ENCODE measurements at places on chromosomes 1 and 21.

- no peak for DNase-seq
Observed at GRCh38 chr1:164466001-164466421, 93.0 kb upstream of the PBX1 start.

DNA sequence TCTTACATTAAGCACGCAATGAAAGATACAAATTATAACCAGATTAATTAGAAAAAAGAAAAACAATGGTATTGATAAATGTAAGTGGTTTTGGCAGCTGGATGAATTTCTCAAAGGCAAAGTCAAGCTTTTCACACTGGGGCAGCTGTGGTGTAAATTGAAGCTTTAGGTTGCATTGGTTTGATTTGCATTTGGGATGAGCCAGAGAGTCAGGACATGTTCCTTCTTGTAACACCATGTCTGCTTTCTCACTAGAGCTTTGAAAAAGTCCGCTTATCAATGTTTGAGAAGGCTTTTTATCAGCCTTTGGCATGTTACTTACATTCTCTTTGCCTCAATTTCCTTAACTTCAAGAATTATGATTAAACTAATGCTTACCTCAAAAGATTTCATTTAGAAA is 173.9 kb downstream of the GPATCH2 start:
- DNase-seq, result no peak

- DNase-seq, result no peak
Observed at GRCh38 chr21:26127918-26128317, 42.7 kb downstream of the APP start.

GRCh38 chr1:31699341-31699891 is 4.4 kb downstream of the COL16A1 start:
- DNase-seq, result peak; percentile 32

DNA sequence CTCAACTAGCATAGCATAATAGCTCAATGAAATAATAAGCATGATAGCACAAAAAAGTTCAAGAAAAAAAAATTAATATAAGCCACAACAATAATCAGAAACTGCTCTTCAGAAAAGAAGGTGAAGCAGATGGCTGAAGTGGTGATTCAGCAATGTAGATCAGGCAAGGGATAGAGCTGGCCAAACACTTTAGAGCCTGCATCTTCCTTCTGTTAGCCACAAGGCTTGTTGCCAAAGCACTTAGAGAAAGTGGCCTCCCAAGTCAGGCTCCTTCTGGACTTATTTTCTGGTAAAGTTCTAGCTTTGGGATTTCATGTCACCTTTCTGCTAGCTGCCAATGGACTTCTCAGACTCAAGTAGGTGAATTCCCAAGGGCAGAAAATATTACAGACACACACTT is 60.3 kb upstream of the C1orf87 start:
- DNase-seq, result no peak

GRCh38 chr1:180521474-180522212 is 19.3 kb upstream of the ACBD6 start:
- no peak for DNase-seq

DNA sequence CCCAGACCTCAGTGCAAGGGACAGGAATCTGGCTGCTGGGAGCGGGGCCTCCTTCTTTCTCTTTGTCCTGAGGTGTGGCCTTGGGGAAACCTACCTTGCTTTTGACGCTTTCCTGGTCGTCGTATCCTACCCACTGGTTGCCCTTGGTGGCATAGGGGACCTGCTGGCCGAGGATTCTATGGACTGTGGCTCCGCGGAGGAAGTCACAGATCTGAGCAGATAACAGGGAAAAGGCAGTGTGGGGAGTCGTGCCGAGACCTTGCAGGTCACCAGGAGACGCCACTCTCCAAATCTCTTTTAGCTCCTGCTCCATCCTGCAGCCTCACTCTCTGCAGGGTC is 4.0 kb upstream of the MYBPH start:
- DNase-seq, result no peak

DNA sequence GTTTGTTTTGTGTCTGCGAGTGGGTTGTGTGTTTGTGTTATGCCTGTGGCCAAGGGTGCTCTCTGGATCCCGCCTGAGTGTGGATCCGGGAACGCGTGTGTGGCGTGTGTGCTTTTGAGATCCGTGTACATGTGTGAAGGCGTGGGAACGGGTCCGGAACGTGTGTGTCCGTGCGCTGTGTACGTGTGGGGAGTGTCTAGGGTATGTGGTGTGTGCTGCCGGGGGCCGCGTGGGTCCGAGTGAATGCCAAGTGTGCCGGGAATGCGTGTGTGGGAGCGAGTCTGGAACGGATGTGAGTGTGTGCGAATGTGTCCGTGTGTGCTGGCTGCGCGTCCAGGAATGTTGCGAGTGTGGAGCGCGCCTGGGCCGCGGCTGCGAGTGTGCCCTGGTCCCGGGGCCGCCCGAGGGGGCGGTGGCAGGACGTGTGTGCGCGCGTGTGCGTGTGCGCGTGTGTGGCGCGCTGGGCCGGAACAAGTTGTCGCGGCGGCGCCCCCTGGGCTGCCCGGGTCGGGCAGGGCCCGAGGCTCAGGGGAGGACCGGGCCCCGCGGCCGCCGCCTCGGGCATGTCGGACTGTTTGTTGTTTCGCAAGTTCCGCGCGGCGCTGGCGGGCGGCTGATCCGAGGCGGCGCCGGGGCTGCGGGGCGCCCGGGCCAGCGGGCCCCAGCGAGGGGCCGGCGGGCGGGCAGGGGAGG is 953 bp downstream of the PTPRU start:
- peak; percentile 24 for DNase-seq

- DNase-seq, result peak; percentile 90
Observed at GRCh38 chr1:180981596-180982387, 40.9 kb downstream of the STX6 start.

DNA sequence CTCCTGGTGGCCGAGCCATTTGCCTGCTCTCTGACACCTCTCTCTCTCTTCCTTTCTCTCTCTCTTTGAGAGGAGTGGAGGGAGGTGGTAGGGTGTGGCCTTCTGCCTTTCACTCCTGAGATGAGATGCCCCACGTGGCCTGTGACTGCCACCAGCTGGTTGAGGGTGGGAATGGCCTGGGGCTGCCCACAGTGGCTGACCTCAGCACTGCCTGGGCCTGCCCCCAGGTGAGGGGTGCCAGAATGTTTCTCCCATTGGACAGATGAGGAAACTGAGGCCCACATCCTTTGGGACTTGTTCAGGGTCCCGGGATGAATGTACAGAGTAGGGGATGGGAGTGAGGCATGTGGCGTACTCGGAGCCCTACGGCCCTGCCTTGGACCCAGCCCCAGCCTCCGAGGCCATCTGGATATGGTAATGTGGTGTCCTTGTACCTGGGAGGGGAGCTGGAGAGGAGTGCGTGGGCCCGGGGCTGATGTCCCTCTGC is 12.7 kb upstream of the C1orf167 start:
- peak; percentile 60 for DNase-seq

- DNase-seq, result no peak
Observed at GRCh38 chr21:14215971-14216641, at the start of gene RBM11. TSS of gene RBM11 (plus strand) at chr21:14216157. CDS start at chr21:14216187, 30 bp downstream.

GRCh38 chr1:39576016-39576657 is 453 bp downstream of the PABPC4 start:
- peak; percentile 30 for DNase-seq

GRCh38 chr1:32786856-32787255 is 30.3 kb downstream of the YARS1 start:
- no peak for DNase-seq

GRCh38 chr1:207079706-207080241 is 8.9 kb upstream of the C4BPB start:
- DNase-seq, result no peak

GRCh38 chr1:183622884-183623785 is 12.4 kb downstream of the ARPC5 start:
- DNase-seq, result peak; percentile 64

DNA sequence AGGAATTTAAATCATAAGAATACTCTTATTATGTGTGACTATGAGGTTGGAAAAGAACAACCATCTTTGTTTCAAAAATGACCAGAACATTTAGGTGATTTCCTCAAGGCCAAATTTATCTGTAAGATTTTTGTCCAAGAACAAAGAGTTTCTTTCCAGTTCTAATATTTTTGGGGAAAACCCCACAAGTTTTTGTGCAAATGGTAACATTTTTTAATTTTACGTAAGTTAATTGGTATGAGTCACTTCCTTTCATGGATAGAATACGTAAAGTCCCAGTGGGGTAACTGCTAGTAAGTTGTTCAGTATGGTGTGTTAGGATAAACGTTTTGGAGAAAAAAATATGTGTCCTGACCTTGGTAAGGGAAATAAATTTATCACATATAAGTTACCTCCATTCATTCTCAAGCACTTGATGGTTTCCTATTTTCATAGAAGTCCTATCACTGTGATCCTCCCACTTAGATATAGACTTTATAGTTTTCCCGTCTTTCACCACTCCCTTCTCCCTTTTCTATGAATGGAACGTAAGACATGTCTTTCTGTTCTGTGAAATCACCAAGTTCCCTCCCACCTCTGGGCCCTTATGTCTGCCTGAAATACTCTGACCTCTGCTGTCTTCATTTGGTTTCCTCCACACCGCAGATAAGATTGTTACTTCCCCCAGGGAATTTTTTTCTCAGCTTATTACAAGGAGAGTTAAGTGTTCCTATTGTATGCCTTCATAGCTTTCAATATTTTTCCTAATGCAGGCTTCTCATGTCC is 34.9 kb upstream of the TSNAX start:
- DNase-seq, result no peak

DNA sequence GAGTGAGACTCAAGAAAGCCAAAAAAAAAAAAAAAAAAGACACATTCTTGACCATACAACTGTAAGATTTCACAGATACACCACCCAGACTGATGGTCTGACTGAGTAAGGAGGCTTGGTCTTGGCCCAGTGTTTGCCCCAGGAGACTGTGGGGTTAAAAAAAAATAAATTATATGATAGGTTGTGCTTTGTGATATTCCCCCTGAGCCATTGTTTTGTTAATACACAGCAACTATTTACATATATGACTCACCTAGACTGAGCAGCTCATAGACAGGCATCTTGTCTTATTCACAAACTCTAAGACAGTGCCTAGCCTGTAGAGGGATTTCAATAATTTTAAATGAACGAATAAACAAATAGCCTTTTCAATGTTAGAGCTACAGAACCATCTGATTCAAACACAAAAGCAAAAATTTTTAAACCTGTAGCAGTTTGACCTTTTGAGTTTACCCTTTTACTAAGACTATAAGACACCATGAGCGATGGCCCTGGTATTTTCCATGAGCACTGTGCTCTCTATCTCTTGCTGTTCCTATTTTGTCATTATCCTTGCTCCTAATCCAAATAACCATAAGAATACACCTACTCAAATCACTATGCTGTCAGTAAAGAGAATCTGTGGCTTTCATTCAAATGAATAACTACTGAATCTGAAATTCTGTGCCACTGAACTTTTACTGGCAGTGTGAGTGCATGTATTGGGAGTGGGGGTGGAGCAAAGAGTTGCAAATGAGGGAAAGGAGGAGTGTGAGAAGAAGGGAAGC is 199.4 kb upstream of the PTBP2 start:
- no peak for DNase-seq

DNA sequence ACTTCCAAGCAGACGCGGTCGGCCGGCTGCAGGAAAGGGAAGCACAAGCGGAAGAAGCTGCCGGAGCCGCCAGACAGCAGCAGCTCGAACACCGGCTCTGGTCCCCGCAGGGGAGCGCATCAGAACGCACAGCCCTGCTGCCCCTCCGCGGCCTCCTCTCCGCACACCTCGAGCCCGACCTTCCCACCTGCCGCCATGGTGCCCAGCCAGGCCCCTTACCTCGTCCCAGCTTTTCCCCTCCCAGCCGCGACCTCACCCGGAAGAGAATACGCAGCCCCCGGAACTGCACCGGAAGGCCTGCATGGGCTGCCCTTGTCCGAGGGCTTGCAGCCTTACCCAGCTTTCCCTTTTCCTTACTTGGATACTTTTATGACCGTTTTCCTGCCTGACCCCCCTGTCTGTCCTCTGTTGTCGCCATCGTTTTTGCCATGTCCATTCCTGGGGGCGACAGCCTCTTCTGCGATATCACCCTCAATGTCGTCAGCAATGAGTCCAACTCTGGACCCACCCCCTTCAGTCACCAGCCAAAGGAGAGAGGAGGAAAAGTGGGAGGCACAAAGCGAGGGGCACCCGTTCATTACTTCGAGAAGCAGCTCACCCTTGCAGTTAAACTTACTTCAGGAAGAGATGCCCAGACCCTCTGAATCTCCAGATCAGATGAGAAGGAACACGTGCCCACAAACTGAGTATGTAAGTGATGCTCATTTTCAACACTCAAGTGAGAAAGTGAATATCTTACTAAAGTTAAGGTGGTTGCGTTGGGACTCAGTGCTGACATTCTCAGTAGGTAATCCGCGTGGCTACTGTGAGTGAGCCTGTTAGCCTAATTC is 25.5 kb downstream of the UTS2 start:
- no peak for DNase-seq

DNA sequence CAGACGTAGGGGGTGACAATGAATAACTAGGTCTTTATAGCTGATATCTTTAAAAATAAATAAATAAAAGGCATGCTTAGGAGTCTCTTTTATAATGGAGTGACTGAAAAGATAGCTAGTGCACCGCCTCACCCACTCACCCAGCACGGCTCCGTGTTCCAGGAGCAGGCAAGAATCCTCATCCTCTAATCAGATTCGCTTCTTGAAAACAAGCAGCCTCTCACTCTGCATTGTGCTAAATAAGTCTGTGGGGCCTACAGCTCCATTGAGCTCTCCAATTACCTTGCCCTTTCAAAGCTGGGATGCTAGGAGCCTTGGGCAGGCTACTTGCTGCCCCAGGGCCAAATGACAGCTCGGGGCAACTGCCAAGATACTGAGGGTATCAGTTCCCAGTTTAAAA is 91.5 kb downstream of the TIAM1 start:
- DNase-seq, result no peak

Measured in DND-41 (cell line).